ENCODE measurements at places on chromosomes 4 and X. TPM values are rescaled to one million over a fixed set of nuclear protein-coding genes. Genes with fewer than 3 reads are reported as not detected.

The TLL1 gene
- total RNA-seq = 32.7 TPM

The PRAF2 gene
- 2.7 TPM for total RNA-seq

The CTAG1A gene
- total RNA-seq = not detected

The CLDN22 gene
- total RNA-seq = not detected

The SLC6A14 gene
- not detected for total RNA-seq

The HS3ST1 gene
- 0.17 TPM for total RNA-seq

The MAGEA2 gene
- not detected for total RNA-seq

The TCEAL6 gene
- total RNA-seq = not detected

The MTMR8 gene
- 0.84 TPM for total RNA-seq

The RHOXF1 gene
- total RNA-seq = not detected

The SLC4A4 gene
- total RNA-seq = 0.17 TPM
